ENCODE measurements at places on chromosomes 2 and 18.

DNA sequence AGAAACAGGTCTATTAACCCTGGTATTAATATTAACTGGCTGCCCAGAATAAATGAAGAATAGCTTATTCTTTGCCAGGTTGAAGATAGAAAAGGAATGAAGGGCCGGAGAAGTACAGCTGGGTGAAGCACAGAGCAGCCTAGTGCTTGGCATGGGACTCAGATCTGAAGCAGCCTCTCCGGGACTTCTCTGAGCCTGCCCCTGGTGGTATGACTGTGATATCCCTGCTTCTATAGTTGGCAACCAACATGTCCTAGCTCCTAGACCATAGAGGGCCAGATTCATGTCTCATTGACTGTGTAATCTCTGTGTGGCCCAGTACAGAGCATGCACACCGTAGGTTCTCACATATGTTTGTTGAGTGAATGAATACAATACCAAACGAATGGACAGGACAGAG, 107.8 kb downstream of the MSH2 start:
- no peak for DNase-seq

- no peak for DNase-seq
Measured at GRCh38 chr2:229748950-229749349, 34.6 kb upstream of the DNER start.

GRCh38 chr2:69013142-69013839, at the start of gene ANTXR1:
Gene ANTXR1 (plus strand): TSS chr2:69013179. CDS start chr2:69013500, 321 bp downstream.
- DNase-seq: no peak

GRCh38 chr2:119290859-119291587, 67.4 kb downstream of the STEAP3 start:
- DNase-seq: peak; percentile 5

- DNase-seq: no peak
Measured at GRCh38 chr2:134601264-134601663, 117.5 kb downstream of the TMEM163 start.
